ENCODE measurements at places on chromosomes 6 and 20. TPM values are rescaled to one million over a fixed set of nuclear protein-coding genes. Genes with fewer than 3 reads are reported as not detected.

GRCh38 chr6:40425192-40425919 is 161.8 kb downstream of the LRFN2 start:
- no peaks in the 10 kb centered on the region for H3K4me1 ChIP-seq
- H3K4me3 ChIP-seq = no peak overlapping the region
- H3K27ac ChIP-seq = no peak overlapping the region

The TNFRSF6B gene
- 2.9 TPM for total RNA-seq

GRCh38 chr20:64188091-64188490 is 23.8 kb downstream of the MYT1 start:
- peaks cover 4% of the 10 kb centered on the region for H3K27me3 ChIP-seq
- H3K4me3 ChIP-seq = no peak overlapping the region
- no peak for DNase-seq
- H3K27ac ChIP-seq = no peak overlapping the region
- no peaks in the 10 kb centered on the region for H3K4me1 ChIP-seq

DNA sequence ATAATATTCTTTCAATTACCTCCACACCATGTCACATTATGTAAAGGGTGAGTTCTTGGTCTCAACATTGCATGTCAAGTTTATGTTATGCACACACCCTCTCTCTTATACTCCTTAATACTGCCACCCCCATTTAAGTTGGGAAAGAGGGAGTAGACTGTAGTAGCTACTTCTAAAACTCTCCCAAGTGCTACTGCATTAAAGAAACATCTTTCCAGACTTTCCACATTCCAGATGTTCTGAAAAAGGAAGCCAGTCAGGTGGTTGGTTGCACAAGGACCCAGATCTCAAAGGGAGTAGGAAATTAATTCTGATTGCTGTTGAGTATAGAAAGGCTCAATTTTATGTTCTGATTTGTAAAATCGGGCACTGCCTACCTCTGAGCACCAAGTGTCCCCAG is 419.5 kb downstream of the CD83 start:
- peaks cover 15% of the 10 kb centered on the region for H3K4me1 ChIP-seq
- no peak overlapping the region for H3K4me3 ChIP-seq
- H3K27me3 ChIP-seq = no peaks in the 10 kb centered on the region
- H3K27ac ChIP-seq = no peak overlapping the region
- no peak for DNase-seq

DNA sequence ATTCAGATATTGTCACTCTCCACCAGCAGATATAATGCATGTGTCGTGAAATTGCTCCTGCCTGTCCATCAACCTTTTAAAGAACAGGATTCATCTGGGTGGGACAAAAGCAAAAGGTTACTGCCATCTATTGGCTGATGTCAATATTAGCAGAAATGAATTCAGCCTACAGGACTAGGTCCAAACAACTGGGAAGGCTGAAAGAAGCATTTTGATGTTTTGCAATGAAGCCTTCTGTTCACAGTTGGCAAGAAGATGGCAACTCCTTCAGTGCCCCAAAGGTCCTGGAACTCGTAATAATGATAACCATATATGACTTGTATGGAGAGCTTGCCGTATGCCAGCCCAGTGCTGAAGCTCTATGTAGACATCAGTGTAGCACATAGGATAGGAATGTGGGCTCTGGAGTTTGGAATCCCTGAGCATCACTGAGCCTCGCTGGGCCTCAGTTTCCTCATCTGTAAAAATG is 7.5 kb downstream of the BCAS1 start:
- no peaks in the 10 kb centered on the region for H3K27me3 ChIP-seq
- H3K4me1 ChIP-seq = peaks cover 14% of the 10 kb centered on the region
- no peak overlapping the region for H3K27ac ChIP-seq
- no peak for DNase-seq
- no peak overlapping the region for H3K4me3 ChIP-seq

The HLA-DPB1 gene
- total RNA-seq = 8.7 TPM

DNA sequence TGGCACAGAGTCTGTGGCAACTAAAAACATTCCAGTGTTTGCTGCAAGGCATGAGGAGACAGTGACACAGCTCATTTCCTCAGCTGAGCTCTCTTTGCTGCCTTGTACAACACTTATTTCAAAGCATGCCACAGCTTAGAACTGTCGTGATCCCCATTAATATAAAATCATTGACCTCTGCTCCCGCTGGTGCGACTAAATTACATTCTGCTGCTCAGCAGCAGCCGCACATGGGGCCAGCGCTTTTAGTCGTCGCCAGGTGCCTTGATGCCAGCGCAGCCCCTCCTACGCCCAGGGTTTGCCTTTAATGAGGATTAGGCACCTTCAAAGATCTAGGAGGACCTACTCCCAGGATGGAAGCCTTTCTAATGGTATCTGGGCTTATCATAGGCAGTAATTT is 717.9 kb upstream of the POU3F2 start:
- DNase-seq = no peak
- H3K36me3 ChIP-seq = no peaks in the 10 kb centered on the region
- no peaks in the 10 kb centered on the region for H3K4me1 ChIP-seq
- no peaks in the 10 kb centered on the region for H3K27me3 ChIP-seq

GRCh38 chr20:33567949-33568348 is 78.1 kb downstream of the CBFA2T2 start:
- H3K27ac ChIP-seq = no peak overlapping the region
- H3K4me1 ChIP-seq = no peaks in the 10 kb centered on the region

The CLPSL1 gene
- total RNA-seq = not detected

The ARFGEF3 gene
- total RNA-seq = under 0.01 TPM

- no peaks in the 10 kb centered on the region for H3K36me3 ChIP-seq
- H3K4me1 ChIP-seq = no peaks in the 10 kb centered on the region
Observed at GRCh38 chr20:53422039-53422438, 171.6 kb downstream of the ZNF217 start.

DNA sequence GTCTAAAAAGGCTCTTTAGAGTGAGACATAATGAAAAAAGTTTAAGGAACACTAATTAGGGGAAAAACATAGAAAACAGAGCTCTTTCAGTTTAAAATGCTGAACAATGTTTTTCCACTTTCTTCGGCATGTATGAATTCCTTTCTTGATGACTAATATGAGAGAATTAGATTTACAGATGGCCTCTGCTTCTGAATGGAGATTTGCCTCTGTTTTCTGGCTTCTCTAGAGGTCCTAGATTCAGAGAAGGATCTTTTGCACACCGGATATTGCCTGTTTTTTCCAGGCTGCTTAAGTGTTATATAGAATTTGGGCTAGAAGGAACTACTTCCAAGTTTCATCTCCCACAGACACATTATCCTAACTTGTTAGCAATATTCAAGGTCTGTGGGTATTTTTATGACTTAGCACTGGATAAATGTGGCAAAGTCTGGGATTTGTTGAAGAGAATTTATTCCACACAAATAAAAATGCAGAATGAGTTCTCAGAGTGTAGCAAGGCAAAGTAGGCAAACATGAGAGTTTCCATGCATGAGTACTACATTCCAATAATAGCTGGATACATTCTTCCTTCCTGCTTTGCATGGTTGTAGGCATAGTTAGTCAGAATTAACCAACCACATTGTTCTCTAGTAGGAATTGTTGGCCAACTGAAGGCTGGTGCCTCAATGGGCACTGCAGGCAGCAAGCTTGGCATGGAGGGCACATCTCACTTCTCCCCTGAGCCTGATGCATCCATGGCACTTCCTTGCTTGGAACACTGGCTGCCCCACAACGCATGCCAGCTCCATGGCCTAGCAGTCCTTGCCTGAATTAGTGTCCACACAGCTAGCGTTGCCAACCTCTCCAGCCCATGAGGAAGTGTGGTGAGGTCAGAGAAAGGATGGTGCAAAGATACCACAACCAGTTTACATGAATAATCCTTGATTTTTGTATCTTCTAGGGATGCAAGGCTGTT is 224.2 kb downstream of the CLIC5 start:
- no peaks in the 10 kb centered on the region for H3K36me3 ChIP-seq
- H3K4me1 ChIP-seq = peaks cover 18% of the 10 kb centered on the region
- H3K4me3 ChIP-seq = peak overlapping the region; percentile 19

The PCK1 gene
- total RNA-seq = not detected

GRCh38 chr6:131383421-131384411 is 189.3 kb upstream of the ARG1 start:
- H3K27me3 ChIP-seq = no peaks in the 10 kb centered on the region
- peaks cover 11% of the 10 kb centered on the region for H3K4me1 ChIP-seq
- H3K27ac ChIP-seq = no peak overlapping the region

The IL17F gene
- total RNA-seq = not detected

The PRL gene
- not detected for total RNA-seq

The ZNF165 gene
- total RNA-seq = 1.2 TPM

DNA sequence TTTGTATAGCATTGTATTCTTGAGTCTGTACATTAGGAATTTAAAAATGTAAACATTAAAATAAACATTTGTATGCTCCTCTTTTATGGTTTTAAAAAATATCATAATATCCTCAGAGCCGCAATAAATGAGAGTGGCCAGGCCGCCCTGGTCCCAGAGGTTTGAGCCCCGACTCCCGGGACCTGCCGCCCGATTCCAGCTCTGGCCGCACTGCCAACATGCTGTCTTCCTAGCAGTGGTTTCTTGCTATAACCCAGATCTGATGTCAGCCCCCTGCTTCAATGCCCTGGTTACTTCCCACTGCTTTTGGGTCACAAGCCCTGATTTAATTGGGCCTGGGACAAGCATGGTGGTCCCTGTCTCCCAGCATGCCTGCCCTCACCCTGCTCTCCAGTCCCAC is 5.4 kb upstream of the ARID1B start:
- no peak overlapping the region for H3K27ac ChIP-seq
- DNase-seq = no peak
- no peaks in the 10 kb centered on the region for H3K27me3 ChIP-seq
- H3K4me1 ChIP-seq = peaks cover 27% of the 10 kb centered on the region

The SPDEF gene
- total RNA-seq = not detected

DNA sequence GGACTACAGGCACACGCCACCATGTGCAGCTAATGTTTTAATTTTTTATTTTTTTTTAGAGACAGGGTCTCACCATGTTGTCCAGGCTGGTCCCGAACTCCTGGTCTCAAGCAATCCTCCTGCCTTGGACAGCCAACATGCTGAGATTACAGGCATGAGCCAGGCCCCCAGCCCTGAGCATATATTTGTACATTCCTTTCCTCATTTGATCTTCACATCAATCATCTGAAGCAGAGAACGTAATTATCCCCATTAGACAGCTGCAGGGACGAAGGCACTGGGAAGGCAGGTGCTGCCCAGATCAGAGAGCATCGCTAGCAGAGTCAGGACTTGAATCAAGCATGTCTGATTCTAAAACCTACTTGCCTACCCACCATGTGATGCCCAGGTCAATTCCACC is 41.0 kb upstream of the SIRPA start:
- H3K4me1 ChIP-seq = peaks cover 20% of the 10 kb centered on the region
- H3K4me3 ChIP-seq = no peak overlapping the region
- H3K36me3 ChIP-seq = no peaks in the 10 kb centered on the region
- no peak overlapping the region for H3K27ac ChIP-seq
- no peak for DNase-seq

- DNase-seq = peak; percentile 73
- peaks cover 11% of the 10 kb centered on the region for H3K27me3 ChIP-seq
- H3K36me3 ChIP-seq = no peaks in the 10 kb centered on the region
Observed at GRCh38 chr6:44576132-44576631, 188.7 kb downstream of the CDC5L start.

- H3K27me3 ChIP-seq = no peaks in the 10 kb centered on the region
- DNase-seq = no peak
- no peak overlapping the region for H3K27ac ChIP-seq
- no peaks in the 10 kb centered on the region for H3K36me3 ChIP-seq
Observed at GRCh38 chr6:3458706-3459421, 2.0 kb upstream of the SLC22A23 start.

DNA sequence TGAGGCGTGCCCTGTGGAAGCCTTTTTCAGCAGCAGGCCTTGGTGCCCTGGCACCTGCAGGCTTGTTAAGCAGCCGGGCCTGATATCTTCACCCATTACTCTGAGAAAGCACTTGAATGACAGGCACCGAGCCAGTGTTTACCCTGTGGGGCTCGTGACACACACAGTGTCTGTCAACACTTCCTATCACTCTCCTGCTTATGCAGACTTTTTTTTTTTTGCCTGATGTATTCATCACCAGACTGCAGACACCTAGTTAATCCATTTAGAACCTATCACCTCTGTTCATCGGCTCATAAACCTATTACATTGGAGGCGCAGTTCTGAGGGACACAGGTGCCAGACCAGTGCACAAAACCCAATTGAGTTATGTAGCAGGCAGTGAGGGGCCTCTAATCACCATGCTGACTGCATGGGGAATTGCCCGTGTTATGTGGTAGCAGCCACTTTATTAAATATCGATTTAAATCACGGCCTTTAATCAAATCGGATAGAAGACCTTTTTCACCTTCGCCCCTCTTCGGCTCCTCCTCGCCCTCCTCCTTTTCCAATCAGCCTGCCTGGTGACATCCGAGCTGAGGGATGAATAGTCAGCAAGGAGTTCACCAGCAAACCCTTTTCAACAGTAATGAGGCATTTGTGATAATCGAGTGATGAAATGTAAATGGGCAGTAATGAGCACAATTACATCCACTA is 962.9 kb upstream of the SLC35B3 start:
- H3K36me3 ChIP-seq = no peaks in the 10 kb centered on the region
- peak; percentile 26 for DNase-seq
- no peak overlapping the region for H3K27ac ChIP-seq
- no peaks in the 10 kb centered on the region for H3K27me3 ChIP-seq
- H3K4me3 ChIP-seq = no peak overlapping the region
- H3K4me1 ChIP-seq = no peaks in the 10 kb centered on the region

GRCh38 chr20:63239431-63239830 is 3.7 kb downstream of the BIRC7 start:
- H3K36me3 ChIP-seq = no peaks in the 10 kb centered on the region
- no peak for DNase-seq
- no peaks in the 10 kb centered on the region for H3K27me3 ChIP-seq
- no peaks in the 10 kb centered on the region for H3K4me1 ChIP-seq

The PAK5 gene
- not detected for total RNA-seq

GRCh38 chr6:83258517-83258916 is 65.4 kb downstream of the RWDD2A start:
- no peaks in the 10 kb centered on the region for H3K27me3 ChIP-seq
- H3K4me1 ChIP-seq = peaks cover 5% of the 10 kb centered on the region
- no peaks in the 10 kb centered on the region for H3K36me3 ChIP-seq
- no peak for DNase-seq
- H3K27ac ChIP-seq = no peak overlapping the region

The COL20A1 gene
- total RNA-seq = not detected

The ESR1 gene
- 3.3 TPM for total RNA-seq

- no peak overlapping the region for H3K4me3 ChIP-seq
- no peak overlapping the region for H3K27ac ChIP-seq
- peaks cover 85% of the 10 kb centered on the region for H3K27me3 ChIP-seq
- DNase-seq = peak; percentile 84
- H3K36me3 ChIP-seq = no peaks in the 10 kb centered on the region
Observed at GRCh38 chr20:56630506-56631317, 1.6 kb downstream of the TFAP2C start.

GRCh38 chr20:57657535-57658446 is 37.6 kb upstream of the ZBP1 start:
- DNase-seq = peak; percentile 84
- H3K27me3 ChIP-seq = no peaks in the 10 kb centered on the region
- H3K27ac ChIP-seq = no peak overlapping the region

GRCh38 chr6:42227173-42227850 is 9.7 kb upstream of the MRPS10 start:
- no peaks in the 10 kb centered on the region for H3K27me3 ChIP-seq
- peaks cover 12% of the 10 kb centered on the region for H3K36me3 ChIP-seq
- peak; percentile 66 for DNase-seq
- peaks cover 27% of the 10 kb centered on the region for H3K4me1 ChIP-seq

The GPX5 gene
- not detected for total RNA-seq

The PI16 gene
- 1.8 TPM for total RNA-seq
